ENCODE measurements at places on chromosomes 1 and 21.

- no peak for DNase-seq
Measured at GRCh38 chr21:15466329-15466728, 263.5 kb upstream of the USP25 start.

GRCh38 chr1:241716915-241717656 lies 65.0 kb downstream of the WDR64 start:
- no peak for DNase-seq

DNA sequence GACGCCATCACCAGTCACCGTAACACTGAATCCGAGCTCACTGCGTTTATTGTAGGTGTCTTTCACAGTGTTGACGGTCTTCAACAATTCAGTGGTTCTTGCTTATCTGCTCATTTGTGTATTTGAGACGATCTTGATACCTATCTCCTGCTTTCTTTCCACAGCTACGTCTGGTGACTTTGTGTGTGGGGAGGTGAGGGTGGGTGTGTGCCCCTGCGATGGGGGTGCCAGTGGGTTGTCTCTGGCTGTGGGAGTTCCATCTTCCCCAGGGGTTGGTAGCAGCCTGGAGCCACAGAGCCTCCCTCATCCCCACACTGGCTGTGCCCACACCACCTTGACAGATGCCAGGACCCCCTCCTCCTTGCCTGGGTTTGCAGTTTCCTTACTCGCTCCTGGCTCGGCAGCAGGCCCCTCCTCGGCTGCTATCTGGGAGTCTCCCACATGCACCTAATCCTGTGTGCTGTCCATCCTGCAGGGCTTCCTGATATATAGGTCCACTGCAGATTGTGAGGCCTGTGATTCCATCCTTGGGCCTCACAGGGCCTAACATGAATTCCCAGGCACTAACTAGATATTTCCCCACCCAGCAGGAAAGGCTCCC lies 6.3 kb upstream of the PARP1 start:
- DNase-seq, result no peak

DNA sequence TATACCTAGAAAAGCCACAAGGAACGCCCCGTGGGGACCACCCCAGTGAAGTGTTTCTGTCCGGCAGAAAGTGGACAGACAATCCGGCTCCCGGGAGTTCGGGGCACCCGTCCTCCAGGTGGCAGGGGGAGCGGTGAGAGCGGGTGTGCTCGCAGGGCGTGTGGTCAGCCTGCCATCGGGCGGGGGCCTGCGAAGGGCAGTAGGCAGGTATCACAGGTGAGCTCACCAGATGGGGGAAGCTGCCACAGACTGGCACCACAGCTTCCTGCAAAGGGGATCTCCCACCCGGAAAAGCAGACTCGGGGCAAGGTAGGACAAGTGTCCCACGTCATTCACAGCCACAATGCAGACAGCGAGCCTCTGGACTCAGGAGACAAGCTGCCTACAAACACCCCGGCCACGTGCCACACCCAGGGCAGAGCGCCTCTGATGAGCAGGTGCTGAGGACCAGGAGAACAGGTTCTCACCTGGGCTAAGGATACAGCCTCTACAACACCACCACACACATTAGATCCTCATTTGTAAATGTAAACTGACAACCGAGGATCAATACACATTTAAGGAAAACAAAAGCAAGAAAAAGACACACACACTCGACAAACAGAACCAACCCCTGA lies 36.4 kb downstream of the VPS26C start:
- no peak for DNase-seq

- no peak for DNase-seq
Measured at GRCh38 chr1:89973471-89974127, 21.3 kb upstream of the ZNF326 start.

- no peak for DNase-seq
Measured at GRCh38 chr1:3473381-3473844, 18.9 kb downstream of the ARHGEF16 start.

GRCh38 chr1:85359874-85360721 lies 83.7 kb upstream of the BCL10 start:
- DNase-seq, result no peak

DNA sequence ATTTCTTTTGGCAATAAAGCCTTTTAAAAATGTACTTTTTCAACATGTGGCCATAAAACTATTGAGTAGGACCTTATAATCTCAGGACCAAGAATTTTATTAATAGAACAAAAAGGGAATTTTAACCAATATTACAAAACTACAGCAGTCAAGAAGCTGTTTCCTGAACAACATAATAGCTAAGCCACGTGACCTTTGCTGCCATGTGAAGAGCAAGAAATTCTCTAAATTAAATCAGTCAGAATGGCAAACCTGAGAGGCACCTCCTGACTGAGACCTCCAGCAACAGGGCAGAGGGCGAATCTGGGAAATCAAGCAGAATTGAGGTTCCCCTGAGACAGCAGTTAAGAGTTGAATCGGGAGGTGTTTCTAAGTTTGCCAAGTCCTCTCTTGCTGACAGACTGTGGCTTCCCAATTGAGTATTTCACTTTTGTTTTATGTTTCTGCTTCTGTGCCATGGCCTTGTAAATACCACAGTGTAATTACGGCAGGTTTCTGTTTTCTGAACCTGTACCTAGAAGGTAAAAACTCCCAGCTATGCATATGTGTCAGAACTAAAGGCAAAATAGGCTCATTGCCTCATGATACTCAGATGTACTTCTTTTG lies 358.4 kb downstream of the NTNG1 start:
- no peak for DNase-seq

GRCh38 chr1:66925558-66925910 lies 744 bp downstream of the MIER1 start:
- DNase-seq, result no peak

DNA sequence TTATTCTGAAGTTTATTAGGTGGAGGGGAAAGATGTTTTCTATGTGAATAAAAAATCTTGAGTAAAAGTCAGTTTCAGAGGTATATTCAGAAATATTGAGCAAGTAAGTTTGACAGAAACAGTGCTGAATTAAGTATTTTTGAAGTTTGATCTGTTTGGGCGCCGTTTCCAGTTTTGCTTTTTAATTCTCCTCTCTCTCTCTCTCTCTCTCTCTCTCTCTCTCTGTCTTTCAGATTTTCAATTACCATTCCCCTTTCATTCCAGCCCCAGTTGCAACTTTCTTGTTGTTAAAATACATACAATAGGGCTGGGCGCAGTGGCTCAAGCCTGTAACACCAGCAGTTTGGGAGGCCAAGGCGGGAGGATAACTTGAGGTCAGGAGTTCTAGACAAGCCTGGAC lies 24.0 kb downstream of the ADGRL2 start:
- DNase-seq, result no peak

DNA sequence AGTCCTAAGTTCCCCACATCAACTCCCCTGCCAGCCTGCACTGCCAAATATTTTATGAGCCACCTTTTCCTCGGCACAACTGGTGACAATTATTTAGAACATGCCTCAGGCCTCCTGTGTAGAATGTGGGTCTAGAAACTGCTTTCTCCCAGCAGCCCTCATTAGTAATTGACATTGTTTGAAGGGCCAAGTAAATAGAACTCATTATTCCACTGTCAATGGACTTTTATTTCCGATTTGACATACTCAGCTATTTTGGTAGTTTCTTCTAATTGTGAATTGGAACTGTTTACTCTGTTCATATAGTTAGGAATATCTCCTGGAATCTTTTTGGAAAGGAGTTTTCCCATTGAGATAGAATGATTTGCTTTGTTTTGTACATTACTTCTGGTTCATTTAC lies 168.8 kb upstream of the L1TD1 start:
- DNase-seq, result no peak

GRCh38 chr1:149997585-149998262 lies 12.8 kb downstream of the OTUD7B start:
- no peak for DNase-seq
